GM23248 (cell line): ENCODE measurements at places on chromosomes 3 and 15. TPM values are rescaled to one million over a fixed set of nuclear protein-coding genes. Genes with fewer than 3 reads are reported as not detected.

DNA sequence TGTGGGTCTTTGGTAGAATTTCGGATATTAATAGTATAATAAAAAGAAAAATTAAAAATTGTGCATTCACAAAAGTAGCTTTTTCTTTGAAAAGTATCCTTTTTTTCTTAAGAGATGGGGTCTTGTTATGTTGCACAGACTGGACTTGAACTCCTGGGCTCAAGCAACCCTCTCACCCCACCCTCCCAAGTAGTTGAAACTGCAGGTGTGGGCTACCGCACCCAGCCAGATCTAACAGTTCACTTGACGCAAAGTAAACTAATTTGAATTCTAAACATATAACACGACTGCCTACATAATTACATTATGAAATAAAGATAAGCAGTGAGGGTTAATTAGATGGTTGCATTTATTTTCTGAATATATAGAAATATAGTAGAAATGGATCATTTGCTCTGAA is 10.7 kb downstream of the FAM98B start:
- DNase-seq: no peak

DNA sequence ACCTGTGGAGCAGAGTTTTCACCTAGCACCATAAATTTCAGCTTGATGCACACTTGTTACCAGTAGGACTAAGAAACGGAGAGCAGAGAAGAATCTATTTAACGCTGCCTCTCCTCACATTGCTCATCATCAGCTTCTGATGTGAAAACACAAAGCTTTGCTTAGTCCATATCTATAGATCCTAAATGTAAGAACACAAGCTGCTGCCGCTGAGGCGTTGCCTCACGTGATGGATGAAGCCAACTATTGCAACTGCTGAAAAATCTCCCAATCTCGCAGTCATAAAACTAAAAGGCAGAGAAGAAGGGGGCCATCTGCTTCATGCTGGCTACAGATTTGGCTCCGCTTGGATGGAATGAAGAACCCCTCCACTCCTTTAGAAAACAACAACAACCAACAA is 42.7 kb downstream of the CADPS start:
- no peak for DNase-seq

DNA sequence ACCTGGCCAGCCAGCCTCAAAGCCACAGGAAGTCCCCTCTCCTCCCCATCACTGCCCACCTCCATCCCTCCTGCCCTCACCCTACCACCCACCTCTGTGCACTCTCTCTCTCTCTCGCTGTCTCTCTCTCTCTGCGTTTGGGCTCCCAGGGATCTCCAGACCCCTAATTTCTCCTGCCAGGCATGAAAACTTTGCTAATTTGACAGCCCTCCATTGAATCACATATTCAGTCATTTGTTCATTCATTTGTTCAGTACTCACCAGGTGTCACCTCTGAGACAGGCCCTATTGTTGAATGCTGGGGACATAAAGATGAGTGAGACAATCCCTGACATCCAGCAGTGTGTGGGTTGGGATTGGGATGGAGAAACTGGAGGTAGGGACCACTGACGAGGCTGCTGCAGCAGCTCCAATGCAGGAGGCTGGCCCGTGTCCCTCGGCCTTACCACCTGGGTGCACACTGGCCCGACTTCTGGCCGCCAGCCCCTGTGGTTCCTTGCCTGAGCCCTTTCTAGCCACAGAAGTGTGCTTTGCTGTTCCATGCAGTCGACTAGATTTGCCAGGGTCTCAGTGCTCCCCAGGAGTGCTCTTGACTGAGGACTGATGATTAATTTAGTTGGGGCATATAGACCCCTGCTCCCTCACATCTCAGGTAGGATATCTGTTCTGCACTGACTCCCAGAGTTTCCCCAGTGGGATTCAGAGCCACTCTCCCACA is 38.6 kb upstream of the TSEN2 start:
- DNase-seq: no peak

DNA sequence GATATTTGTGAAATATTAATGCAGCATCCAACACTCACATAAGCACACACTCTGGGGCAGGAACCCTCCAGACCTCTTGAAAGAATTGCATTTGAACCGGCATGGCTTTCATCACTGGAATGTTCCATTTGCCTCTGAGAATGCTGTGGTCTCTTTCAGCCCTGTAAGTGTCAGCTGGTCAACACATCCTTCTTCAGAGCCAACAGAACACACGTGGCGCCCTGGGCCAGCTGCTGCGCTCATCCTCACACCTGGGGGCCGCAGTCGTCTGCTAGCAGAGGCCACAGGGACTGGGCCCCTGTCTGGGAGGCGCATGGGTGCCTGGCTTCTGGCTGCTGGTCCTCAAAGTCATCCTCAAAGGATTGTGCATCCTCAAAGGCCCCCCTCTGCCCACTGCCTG is 71.4 kb upstream of the HERC1 start:
- no peak for DNase-seq

GRCh38 chr3:54062546-54062945 is 59.8 kb upstream of the CACNA2D3 start:
- no peak for DNase-seq

GRCh38 chr3:181454451-181455027 is 257.2 kb upstream of the SOX2 start:
- DNase-seq: no peak

Gene MKRN2OS
- not detected in 2 replicates for polyA plus RNA-seq

Gene SLC22A13
- not detected in 2 replicates for polyA plus RNA-seq

Gene SYNPR
- polyA plus RNA-seq: not detected in 2 replicates

Gene CHRD
- 0.13 and 0.15 TPM in 2 replicates for polyA plus RNA-seq

Gene RASGRF1
- polyA plus RNA-seq: not detected in 2 replicates
